Stimulated activated CD4-positive, alpha-beta T cell treated with anti-CD3 and anti-CD28 coated beads, Interleukin-1b, Interleukin-23, amount 100 ng/mL, for 4 hours (primary cell): ENCODE measurements at places on chromosomes 11 and 22.

DNA sequence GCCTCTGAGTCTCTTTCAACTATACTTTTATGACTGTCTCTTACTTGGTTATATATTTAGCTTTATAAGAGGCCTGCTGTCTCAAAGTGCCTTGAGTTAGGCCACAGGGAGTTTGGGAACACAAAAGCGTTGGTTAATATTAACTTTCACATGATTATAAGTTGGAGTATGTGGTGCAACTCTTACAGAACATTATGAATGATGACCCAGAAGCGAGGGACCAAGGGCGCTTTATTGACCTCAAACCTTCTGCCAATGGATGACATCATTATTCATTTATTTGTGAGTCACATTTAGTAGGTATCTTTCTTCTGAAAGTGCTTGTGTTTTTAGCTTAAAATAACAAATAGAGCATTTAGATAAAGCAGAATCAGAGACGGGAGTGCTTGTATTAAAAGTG lies 298.0 kb upstream of the ZC3H12C start:
- DNase-seq = no peak

DNA sequence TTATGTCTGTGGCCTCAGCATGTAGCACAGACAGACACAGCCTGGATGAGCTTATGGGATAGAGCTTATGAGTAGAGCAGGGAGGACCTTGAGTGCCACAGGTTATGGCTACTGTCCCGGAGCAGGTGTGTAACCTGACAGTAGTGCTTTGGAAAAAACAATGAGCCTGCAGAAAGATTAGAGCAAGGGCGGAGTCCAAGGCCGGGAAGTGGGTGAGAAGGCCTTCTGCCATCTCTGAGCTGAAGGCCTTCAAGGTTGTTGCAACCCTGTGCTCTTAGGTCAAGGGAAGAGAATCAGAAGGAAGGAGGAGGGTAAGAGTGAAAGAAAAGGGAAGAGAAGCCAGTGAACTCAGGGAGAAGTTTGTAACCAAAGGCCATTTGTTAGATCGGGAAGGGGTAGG lies 3.9 kb upstream of the TAGLN start:
- no peak for DNase-seq

DNA sequence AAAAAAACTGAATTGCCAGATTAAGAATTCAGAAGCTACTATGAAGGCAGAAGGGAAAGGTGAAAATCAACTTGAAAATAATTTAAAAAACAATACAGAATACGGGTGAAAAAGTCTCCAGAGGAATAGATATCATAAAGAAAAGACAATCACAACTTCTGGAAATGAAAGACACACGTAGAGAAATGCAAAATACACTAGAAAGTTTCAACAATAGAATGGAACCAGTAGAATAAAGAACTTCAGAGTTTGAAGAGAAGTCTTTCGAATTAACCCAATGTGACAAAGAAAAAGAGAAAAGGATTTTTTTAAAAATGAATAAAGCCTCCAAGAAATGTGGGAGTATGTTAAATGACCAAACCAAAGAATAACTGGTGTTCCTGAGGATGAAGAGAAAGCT lies 263.8 kb upstream of the FAT3 start:
- DNase-seq = no peak

GRCh38 chr11:114348200-114349191 lies 51.8 kb downstream of the C11orf71 start:
- no peak for DNase-seq

GRCh38 chr11:43983221-43983810 lies 40.9 kb downstream of the C11orf96 start:
- no peak for DNase-seq

- no peak for DNase-seq
Observed at GRCh38 chr11:107716884-107717532, 5.2 kb upstream of the SLN start.

GRCh38 chr11:29272019-29272654 lies 744.7 kb downstream of the KCNA4 start:
- no peak for DNase-seq

- DNase-seq = no peak
Observed at GRCh38 chr11:65549096-65549495, 9.1 kb downstream of the LTBP3 start.

GRCh38 chr22:36629320-36629719 lies 74.2 kb downstream of the CACNG2 start:
- no peak for DNase-seq

DNA sequence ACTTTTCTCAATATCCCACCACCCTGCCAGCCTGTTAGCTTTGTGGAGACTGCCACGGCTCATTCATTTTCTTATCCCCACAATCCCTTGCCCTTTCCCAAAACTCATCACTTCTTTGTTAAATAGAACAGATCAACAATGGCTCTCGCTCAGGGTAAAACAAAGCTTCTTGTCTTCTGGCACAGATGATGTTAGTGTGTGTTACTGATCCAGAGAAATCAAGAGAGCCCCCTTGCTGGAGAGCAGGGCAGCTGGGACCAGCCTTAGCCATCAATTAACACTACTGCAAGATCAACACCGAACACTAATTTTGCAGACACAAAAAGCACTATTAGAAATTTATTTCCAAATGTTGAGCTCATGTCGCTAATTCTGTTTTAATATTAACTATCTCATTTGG lies 420.9 kb downstream of the TENM4 start:
- DNase-seq = no peak

DNA sequence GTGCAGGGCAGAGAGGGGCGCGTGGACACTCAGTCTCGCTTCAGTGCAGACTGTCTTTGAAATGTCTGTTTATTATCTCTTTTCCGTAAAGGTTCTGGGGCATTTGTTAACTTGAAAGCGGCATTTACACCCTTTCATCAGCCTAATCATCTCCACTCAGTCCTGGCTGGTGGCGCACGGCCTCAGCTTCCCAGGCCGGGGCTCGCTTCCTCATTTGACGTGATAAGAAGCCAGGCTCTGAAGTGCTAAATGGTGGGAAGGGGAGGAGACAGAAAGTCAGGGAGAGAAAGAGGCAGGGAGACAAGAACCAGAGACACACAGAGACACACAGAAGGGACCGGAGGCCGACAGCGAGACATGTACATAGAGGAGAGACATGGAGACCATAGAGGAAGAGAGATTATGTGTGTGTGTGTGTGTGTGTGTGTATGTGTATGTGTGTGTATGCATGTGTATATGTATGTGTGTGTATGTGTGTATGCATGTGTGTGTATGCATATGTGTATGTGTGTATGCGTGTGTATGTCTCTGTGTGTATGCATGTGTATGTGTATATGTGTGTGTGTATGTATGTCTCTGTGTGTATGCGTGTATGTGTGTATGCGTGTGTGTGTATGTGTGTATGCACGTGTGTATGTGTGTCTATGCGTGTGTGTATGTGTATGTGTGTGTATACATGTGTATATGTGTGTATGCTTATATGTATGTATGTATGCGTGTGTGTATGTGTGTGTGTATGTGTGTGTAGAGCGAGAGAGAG lies 101.5 kb downstream of the ST3GAL4 start:
- DNase-seq = no peak
